ENCODE measurements at places on chromosomes 16 and 17.

DNA sequence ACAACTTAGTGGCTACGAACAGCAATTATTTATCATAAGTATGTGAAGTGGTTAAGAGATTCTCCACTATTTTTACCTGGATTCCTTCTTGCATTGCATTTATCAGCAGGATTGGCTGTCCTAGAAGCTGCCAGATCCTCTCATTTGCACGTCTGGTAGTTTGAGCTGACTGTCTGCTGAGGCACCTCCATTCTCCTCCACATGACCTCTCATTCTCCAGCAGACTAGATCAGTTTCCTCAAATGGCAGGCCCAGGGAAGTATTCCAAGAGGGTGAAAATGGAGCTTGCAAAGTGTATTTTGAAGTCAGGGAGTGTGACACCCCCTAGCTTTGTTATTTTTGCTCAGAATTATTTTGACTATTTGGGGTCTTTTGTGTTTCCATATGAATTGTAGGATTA lies 870.1 kb downstream of the CDH11 start:
- DNase-seq, result no peak

- DNase-seq, result peak; percentile 97
These were observed 1.8 kb upstream of the HELZ start for GRCh38 chr17:67246653-67247415.

DNA sequence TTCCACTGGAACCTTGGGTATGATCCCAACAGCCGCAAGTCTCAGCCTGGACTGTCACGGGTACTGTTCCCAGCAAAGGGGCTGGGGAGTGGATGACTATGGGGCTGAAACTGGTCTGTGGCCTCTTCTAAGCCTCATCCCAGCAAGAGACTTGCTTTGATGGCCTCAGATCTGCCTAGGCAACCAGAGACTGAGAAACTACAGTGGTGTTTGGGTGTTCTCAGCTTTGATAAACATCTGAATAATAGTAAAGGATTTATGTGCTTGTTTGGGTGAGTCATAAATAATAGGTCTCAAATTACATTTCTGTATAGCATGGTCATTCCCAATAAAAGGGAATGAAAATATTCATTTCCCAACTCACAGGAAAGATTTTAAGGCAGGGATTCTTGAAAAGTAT lies 30.2 kb upstream of the ULK2 start:
- peak; percentile 61 for DNase-seq

DNA sequence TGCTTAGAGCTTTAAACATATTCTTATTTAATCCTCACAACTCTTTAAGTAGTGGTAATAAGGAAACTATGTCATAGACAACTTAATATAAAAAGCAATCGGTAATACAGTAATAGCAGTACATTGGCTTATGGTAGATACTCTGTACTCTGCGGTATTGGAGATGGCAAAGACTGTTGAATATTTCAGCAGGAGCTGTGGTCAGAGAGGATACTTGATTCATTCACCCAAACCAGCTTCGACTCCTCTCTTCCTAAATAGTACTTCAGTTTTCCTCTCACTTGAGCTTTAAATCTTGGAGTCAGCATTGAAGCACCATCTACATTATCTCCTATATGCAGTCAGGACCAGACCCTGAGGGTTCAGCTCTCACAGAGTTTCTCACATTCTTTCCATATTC lies 169.3 kb downstream of the CYB561 start:
- no peak for DNase-seq

- DNase-seq, result no peak
These were observed 127.9 kb downstream of the ENGASE start for GRCh38 chr17:79202480-79202879.

- no peak for DNase-seq
These were observed 13.4 kb upstream of the DNAJA2 start for GRCh38 chr16:46986896-46987295.

- peak; percentile 98 for DNase-seq
These were observed at the start of gene AP1G1 for GRCh38 chr16:71808593-71809459. Gene AP1G1, minus strand, starts transcription at chr16:71808834. Its CDS starts 19,355 bp downstream, at chr16:71789479.

Measured in mammary epithelial cell (primary cell).